ENCODE measurements at places on chromosomes 6 and 20.

- no peak for DNase-seq
Observed at GRCh38 chr20:17445543-17445942, 85.6 kb downstream of the BFSP1 start.

- no peak for DNase-seq
Observed at GRCh38 chr6:90158936-90159335, 137.7 kb downstream of the BACH2 start.

- DNase-seq, result no peak
Observed at GRCh38 chr6:138230759-138231380, 12.6 kb upstream of the PBOV1 start.

DNA sequence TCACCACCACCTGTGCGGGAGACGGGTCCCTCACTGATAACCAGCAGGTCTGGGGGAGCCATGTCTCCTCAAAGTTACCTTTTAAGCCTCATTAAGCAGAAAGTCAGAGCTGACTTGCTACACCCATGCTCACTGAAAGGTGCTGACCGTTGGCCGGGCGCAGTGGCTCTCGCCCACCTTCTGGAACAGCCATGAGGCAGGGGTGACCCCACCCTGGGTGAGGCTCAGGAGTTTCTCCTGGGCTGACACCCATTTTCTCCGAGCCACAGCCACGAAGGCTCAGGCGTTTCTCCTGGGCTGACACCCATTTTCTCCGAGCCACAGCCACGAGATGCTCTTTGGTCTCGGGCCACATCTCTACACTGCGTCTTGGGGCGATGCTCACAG is 10.2 kb downstream of the BHLHE23 start:
- no peak for DNase-seq

GRCh38 chr6:108656836-108657235 is 96.1 kb downstream of the FOXO3 start:
- DNase-seq, result no peak

GRCh38 chr6:162973980-162974379 is 246.2 kb downstream of the PACRG start:
- no peak for DNase-seq

DNA sequence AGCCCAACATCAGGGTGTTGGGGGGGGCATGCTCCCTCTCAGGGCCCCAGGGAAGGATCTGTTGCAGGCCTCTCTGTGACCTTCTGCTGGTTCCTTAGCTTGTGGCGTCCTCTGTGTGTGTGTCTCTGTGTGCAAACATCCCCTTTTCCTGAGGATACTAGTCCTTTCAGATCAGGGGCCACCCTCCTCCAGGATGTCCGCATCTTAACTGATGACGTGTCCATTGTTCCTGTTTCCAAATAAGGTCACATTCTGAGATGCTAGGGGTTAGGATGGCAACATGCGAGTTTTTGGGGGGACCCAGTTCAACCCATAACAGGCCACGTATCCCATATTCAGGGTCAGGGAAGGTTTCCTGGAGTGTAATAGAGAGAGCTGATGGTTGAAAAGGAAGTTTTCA is 40.9 kb downstream of the GMPR start:
- DNase-seq, result no peak

DNA sequence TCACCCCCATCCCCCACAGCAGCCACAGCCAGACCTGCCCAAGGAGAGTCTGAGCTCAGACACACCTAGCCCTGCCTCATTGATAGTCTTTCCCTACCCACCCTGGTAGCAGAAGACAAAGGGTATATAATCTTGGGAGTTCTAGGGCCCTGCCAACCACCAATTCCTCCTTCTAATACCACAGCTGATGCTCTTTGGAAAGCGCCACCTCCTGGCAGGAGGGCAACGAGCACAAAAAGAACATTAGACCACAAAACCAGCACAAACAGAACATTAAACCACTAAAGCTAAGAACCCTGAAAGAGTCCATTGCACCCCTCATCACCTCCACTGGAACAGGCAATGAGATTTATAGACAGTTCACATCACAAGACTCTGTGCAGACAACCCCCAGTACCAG is 195.8 kb upstream of the FUT9 start:
- DNase-seq, result no peak

DNA sequence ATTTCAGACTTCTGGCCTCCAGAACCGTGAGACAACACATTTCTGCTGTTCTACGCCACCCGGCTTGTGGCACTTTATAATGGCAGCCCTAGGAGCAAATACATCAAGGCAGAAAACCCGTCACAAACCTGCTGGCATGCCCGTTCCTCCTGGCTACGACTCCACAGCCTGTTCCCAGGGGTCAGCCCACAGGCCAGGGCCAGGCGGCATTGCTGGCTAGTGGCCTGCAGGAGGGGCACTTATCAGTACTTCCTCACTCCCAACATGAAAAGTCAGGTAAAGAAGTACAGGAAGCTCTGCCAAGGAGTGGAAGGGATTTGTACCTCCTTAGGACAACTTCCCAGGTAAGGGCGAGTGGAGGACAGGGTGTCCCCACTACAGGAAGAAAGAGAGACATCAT is 223.1 kb upstream of the AGPAT4 start:
- no peak for DNase-seq

GRCh38 chr20:24576447-24576846 is 107.0 kb downstream of the SYNDIG1 start:
- no peak for DNase-seq

GRCh38 chr6:16284472-16284871 is 46.1 kb downstream of the GMPR start:
- no peak for DNase-seq

- no peak for DNase-seq
Observed at GRCh38 chr6:63058601-63059000, 152.7 kb upstream of the FKBP1C start.

DNA sequence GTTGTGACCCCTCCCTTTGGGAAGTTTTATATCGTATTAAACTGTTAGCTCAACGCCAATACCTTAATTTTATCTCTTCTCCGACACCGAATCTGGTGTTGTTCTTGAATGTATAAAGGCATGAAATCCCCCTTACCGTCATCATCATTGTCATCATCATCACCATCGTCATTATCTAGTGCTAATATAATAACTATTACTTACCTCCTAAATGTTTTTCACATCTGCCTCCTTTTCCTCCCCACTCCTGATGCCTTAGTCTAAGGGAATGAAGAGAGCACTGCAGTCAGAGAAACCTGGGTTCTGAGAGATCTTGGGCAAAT is 677 bp upstream of the ZBTB24 start:
- DNase-seq, result peak; percentile 13

DNA sequence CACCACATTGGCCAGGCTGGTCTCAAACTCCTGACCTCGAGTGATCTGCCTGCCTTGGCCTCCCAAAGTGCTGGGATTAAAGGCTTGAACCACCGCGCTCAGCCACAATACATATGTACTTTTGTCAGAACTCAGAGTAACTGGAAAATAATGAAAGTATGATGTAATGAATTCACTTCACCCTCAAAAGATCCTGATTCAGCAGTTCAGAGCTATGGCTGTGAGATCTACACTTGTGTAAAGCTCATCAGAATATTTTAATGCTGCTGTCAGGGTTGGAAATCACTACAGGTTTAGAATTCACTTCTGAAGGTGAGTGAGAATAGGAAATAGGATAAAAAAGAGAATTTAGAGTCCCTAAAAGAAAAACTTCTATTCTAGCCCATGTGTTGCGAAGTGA is 464.5 kb upstream of the NRSN1 start:
- no peak for DNase-seq

GRCh38 chr6:39797751-39798150 is 5.6 kb downstream of the DAAM2 start:
- no peak for DNase-seq

GRCh38 chr6:19557191-19557590 is 280.0 kb upstream of the ID4 start:
- no peak for DNase-seq

DNA sequence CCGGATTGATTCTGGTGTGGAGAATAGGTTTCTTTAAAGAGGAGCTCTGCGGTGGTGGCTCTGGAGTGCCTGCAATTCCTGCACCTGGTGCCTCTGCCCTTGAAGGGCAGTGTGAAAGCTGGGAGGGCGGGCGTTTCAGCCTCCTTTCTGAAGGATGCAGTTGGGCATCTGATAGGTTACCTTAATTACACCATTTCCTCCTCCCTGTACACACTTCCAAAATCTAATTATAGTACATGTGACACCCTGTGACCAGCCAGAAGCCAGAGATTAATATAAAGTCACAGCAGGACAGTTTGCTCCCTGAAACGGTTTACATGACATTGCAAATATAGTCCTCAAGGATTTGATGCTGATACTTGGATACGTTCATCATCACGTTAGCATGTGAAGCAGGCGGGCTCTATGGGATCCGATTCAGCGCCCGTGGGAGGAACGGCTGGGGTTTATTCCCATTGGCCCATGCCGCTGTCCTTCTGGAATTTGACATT is 548.2 kb downstream of the QKI start:
- no peak for DNase-seq

DNA sequence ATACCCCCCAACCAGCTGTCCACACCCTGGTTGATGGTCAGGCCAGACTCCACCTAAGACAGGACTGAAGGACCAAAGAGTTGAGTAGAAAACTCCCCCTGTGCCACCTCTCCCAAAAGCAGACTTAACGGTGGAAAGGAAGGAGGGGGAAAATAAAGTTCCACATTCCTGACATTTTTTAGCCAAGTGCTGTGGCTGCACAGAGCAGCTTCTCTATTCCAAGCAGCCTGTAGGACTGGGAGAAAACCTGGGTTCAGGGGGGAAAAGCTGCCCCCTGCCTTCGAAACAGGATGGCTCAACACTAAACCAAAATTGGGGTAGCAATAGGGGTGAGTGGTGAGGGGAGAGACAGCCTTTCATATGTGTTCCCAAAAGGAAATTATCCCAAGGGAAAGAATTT is 3.6 kb downstream of the TRAM2 start:
- no peak for DNase-seq

- no peak for DNase-seq
Observed at GRCh38 chr20:47059536-47059935, 164.9 kb downstream of the EYA2 start.

DNA sequence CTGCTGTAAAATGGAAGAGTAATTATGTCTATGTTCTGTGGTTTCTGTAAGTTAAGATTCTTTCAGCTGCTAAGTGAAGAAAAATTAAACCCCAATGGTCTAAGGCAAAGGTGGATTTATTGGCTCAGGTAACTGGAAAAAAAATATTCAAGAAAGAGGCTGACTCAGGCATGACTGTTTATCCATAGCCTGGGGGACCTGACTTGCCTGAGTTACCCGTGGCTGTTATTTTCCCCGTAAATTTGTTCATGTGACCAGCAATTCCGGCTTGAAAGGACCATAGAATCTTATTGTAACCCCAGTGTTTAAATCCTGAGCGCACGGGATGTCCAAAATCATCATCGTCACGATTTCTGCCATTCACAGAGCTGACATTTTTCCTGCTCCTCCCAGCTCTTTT is 32.3 kb upstream of the SULF2 start:
- DNase-seq, result no peak

GRCh38 chr20:3250091-3250504 is 11.1 kb upstream of the SLC4A11 start:
- DNase-seq, result no peak

DNA sequence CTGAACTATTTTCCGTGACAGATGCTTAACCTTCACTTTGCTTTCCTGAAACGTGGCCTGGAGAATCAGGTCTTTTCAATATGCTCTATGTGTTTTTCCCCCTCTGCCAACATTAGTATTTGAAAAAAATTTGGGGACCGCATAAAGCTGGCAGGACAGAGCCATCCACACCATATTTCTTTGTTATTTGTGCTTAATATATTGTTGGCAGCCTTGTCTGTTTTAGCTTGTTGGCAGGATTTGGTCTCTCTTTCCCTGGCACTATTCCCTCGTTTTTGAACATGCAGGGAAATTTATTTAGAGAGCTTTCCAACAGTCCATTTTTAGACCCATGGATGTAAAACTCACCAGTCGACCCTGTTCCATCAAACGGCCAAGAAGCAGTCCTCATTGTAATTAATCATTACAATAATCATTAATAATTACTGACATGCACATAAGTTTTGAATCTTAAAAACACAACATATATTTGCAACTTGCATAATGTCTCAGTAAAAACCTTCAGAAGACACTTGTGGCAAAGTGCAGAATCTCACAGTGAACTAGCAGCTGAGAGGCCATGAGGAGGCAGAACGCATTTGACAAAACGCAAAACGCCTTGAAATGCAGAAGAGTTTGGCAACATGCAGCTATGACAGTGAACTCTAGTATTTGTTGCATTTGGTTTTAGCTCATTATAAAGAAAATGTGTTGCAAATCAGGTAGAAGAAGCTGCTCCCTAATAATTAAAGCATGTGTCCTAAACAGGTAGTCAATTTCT is 514.2 kb downstream of the C6orf118 start:
- no peak for DNase-seq

DNA sequence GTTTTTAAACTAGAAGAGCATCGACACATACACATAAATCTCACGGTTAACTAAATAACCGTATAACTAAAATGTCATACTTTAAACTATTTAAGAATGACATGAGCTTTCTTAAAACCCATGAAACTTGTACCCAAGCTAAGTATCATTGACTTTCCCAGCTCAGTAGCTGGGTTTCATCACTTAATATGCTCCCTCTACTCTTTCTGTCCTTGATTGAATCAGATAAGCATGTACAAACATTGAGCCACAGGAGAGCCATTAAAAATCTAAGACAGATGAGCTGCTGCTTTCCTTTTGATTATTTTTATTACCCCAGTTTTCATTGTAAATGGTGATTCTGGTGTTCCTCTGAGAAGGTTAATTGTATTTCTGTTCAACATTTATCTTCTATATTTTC is 115.8 kb downstream of the FOXO3 start:
- DNase-seq, result no peak

- DNase-seq, result peak; percentile 43
Observed at GRCh38 chr6:13614126-13614925, 809 bp upstream of the NOL7 start.

DNA sequence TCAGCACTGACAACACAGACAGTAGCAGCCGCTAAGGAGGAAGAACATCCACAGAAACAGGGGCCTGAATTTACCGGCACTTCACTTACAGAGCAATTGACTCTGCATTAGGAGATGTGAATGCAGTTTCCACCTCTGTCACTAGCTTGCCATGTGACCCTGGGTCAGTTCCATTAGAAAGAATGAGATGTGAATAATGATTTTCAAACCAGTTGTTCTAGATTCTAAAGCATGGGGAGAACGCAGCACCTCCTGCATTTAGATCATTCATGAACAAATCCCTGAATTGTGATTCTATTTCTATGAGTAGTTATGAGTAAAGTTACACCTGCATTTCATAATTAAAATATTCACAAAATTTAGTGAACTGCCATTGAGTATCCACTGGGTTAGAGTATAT is 197.3 kb upstream of the EXOC2 start:
- no peak for DNase-seq

GRCh38 chr6:165456286-165456685 is 146.9 kb upstream of the C6orf118 start:
- no peak for DNase-seq

- no peak for DNase-seq
Observed at GRCh38 chr6:39496915-39497314, 174.4 kb upstream of the KCNK16 start.

DNA sequence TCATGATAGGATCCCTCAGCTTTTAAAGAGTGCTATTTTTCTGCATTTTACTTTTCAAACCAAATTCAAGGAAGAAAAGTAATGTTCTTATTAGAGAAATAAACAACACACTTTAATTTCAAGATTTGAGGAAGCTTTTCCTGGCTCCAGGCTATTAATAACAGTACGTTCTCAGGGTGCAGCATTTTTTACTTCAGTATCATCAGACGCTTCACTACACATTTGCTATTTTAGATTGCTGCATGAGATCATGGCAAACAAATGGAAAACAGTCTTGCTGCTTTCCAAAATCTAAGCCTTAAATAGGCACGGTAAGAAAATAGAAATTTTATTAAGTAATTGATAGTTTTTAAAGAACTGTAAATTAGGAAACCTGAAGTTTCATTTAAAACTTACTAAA is 253.6 kb upstream of the EXOC2 start:
- peak; percentile 62 for DNase-seq

All from iris pigment epithelial cell (primary cell).